ENCODE measurements at places on chromosomes 1 and 21.

- no peak for DNase-seq
Measured at GRCh38 chr21:40496116-40496515, 350.8 kb downstream of the DSCAM start.

- DNase-seq: peak; percentile 19
Measured at GRCh38 chr1:193415256-193415655, 228.8 kb upstream of the B3GALT2 start.

GRCh38 chr1:6472391-6472790, 6.4 kb upstream of the TNFRSF25 start:
- DNase-seq: peak; percentile 8

DNA sequence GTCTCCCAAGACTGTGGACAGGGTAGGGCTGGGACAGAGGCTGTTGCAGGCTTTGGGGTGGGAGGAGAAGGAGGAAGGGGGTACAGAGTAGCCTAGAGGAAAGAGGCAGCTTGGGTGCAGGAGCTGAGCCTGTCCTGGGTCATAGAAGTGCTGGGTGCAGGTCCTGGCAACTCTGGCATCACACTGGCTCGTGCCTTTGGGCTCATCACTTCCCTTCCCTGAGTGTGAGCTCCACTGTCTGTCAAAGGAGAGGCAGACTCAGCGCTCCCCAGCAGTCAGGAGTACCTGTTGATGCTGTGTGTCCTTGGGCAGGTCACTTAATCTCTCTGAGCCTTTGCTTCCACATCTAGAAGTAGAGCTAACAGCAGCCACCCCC, 157.1 kb downstream of the PTPRU start:
- DNase-seq: no peak

DNA sequence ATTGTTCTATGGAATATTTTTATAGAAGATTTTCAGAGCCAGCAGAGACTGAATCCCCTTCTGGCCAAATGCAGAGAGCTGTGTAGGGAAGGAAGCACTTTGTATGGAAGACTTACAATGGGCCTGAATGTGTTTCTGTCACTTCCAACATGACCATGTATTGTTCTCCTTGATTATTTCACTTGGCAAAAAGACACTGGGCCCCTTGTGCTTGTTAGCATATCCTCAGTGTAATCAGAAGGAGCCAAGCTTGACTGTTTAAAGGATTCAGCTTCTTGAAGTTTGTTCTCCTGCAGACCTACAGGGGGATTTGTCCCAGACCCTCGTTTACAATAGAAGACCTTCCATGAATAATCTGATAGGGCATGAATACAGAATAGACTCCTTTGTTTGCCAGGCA, 48.1 kb upstream of the UBE2U start:
- no peak for DNase-seq

- no peak for DNase-seq
Measured at GRCh38 chr1:48903291-48903690, 126.6 kb upstream of the BEND5 start.

GRCh38 chr1:34188418-34188817, 11.7 kb downstream of the C1orf94 start:
- no peak for DNase-seq

Measured in OCI-M1 (cell line).